ENCODE measurements at places on chromosomes 5 and 9.

GRCh38 chr5:96335873-96336272, 97.2 kb downstream of the PCSK1 start:
- no peak for DNase-seq

DNA sequence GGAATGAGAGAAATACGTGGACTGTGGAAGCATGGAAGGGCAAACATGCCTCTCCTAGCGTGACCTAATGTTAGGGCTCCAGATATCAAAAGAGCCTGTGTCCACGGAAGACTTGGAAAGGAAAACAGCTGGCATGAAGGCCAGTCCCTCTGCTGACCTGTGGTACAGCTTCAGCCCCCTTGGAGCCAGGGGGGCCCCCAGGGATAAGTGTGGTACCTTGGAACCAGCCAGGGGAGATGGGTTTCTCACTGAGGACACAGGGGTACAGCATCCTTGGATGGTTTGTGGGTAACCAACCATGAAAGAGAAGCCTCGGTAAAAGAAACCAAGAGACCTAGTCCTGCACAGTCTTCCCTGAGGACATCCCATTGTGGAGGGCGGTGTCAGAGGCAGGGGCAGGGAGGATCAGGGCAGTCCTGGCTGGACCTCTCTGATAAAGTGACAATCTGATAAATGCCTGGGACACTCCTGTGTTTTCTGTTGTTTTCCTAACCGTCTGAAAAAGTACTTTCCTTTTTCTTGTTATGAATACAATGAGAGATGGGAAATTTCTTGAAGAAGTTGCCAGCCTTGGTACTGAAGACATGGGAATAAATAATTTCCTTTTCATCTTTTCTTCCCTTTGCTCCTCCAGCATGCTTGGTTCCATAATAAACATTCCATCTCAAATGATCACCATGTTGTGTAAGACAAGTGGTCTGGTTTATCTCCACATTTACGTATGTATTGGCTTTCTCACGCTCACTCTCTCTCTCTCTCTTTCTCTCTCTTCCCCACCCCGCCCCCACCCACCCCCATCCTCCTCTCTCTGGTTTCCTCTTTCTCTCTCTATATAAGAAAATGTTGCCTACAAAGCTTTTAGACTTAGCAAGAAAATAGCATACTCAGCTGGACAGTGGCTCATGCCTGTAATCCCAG, 102.1 kb downstream of the SUSD1 start:
- DNase-seq, result no peak

DNA sequence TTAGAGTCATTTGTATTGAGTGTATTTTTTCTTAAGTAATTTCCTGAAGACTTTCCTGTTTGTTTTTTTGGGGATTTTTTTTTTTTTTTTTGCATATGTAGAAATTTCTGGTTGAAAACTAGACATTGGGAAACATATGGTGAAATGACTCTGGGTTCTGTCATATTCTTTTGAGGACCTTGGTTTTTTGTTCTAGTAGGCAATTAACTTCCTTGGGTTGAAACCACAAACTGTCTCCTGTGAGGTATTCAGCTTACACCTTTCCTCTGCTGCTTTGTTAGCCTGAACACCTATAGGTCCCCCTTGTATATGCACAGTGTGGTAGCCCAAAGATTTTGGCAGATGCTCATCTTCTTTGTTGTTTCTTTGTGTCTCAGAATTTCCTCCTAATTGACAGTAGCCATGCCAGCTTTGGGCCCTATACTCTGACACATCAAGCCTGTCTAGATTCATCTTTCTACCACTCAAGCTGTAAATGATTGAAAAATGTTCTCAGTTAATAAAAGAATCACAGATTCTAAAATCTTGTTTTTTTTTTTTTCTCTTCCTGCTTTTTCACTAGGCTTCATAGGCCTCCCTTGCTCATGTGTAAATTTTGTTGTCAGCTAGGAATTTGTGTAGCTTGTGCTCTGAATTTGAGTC, 140.6 kb downstream of the COMMD10 start:
- DNase-seq, result no peak

- DNase-seq, result no peak
Measured at GRCh38 chr5:110802998-110803397, 64.2 kb downstream of the SLC25A46 start.

All from NCI-H1417 treated with DMSO at 0.1 percent for 48 hours (cell line).